ENCODE measurements at places on chromosomes 2 and 18.

DNA sequence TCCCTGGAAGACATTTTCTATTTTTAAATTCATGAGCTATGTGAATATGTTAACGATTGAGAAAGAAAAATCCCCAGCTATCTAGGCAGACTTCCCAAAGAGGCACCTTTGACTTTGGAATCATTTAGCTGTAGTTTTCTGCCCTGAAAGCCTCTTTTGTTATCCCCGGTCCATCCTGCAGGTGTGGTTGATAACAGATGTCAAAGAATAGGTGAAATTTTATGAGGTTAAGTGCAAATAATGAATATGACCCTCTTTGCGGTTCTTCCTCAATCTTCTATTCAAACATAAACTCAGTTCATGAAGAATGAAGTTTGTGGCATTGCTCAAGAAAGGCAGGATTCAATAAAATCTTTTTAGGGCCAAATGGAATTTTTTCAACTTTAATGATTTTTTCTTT, 51.6 kb upstream of the ATP8B1 start:
- no peak overlapping the region for H3K27ac ChIP-seq
- H3K4me1 ChIP-seq, result no peaks in the 10 kb centered on the region
- no peaks in the 10 kb centered on the region for H3K27me3 ChIP-seq
- H3K4me3 ChIP-seq, result no peak overlapping the region
- DNase-seq, result no peak
- H3K36me3 ChIP-seq, result no peaks in the 10 kb centered on the region

- H3K4me3 ChIP-seq, result no peak overlapping the region
- H3K4me1 ChIP-seq, result peaks cover 40% of the 10 kb centered on the region
- H3K27ac ChIP-seq, result no peak overlapping the region
- no peaks in the 10 kb centered on the region for H3K36me3 ChIP-seq
These were observed 133.6 kb upstream of the APCDD1 start for GRCh38 chr18:10320791-10321190.

DNA sequence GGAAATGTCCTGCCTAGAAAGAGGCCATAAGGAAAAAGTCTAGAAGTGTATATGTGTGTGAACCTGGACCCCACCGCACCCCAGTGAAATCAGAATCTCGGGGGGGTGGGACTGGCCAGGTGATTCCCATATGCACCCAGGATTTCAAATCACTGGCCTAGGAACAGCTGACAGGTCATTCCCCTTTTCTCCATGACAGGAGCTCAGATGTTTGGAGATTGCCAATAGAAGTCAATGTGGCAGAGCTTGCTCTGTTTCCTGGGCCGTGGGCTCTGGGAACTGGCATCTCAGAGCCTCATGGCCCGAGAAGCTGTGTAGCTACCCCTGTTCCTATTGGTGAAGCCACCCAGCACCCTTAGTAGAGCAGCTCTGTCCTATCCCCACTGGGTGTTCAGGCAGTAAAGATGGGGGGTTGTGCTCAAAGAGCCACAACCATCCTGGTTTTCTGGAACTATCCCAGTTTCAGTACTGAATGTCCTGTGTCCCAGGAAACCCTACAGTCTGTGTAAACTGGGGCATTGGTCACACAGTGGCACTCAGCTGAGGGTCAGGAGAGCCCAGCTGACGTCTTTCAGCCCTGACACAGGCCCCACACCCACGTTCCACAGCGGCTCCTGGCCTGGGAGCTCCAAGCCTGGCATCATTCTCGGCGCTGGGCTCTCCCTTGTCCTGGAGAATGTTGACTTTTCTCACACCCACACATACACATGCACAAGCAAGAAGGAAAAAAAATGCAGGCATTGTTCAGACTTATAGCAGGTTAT, 18.9 kb downstream of the GNLY start:
- no peak overlapping the region for H3K27ac ChIP-seq
- DNase-seq, result no peak
- no peaks in the 10 kb centered on the region for H3K36me3 ChIP-seq
- no peaks in the 10 kb centered on the region for H3K27me3 ChIP-seq
- H3K4me1 ChIP-seq, result peaks cover 62% of the 10 kb centered on the region

- H3K27ac ChIP-seq, result no peak overlapping the region
- no peaks in the 10 kb centered on the region for H3K4me1 ChIP-seq
- no peak for DNase-seq
- H3K36me3 ChIP-seq, result no peaks in the 10 kb centered on the region
These were observed 694.1 kb downstream of the ARHGAP15 start for GRCh38 chr2:143823296-143823695.

- no peak overlapping the region for H3K4me3 ChIP-seq
- H3K27me3 ChIP-seq, result peaks cover 32% of the 10 kb centered on the region
- no peak overlapping the region for H3K27ac ChIP-seq
- DNase-seq, result no peak
- no peaks in the 10 kb centered on the region for H3K36me3 ChIP-seq
These were observed 4.4 kb downstream of the ANKRD29 start for GRCh38 chr18:23658285-23658684.

DNA sequence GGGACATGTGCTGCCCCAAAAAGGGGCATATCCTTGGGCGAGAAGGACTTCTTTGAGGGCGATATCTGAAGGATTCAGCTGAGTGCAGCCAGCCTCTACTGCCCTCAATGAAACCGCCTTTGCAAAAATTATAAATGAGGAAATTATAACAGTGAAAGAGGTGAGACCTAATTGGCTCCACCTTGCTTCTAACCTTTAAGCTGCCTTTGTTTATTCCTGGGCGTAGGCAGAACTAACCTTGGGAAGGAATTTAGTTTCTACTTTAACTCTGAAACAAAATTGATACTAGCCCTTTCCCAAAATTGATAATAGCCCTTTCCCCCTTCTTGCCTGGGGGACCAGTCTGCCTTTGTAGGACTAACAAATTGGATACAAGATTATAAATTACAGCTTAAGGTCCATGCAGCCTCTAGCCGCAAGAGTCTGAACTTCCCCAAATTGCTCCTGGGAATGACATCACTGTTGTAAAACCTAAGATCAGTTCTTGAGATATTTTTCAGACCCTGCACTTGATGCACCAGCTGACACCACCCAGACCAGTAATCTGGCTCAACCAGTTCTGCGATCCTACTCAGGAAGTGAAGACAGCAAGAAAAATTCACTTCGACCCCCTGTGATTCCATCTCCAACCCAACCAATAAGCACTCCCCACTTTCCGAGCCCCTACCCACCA, 36.0 kb upstream of the ASAP2 start:
- peak; percentile 66 for DNase-seq
- H3K27me3 ChIP-seq, result no peaks in the 10 kb centered on the region
- no peak overlapping the region for H3K4me3 ChIP-seq
- H3K4me1 ChIP-seq, result peaks cover 24% of the 10 kb centered on the region
- no peaks in the 10 kb centered on the region for H3K36me3 ChIP-seq

DNA sequence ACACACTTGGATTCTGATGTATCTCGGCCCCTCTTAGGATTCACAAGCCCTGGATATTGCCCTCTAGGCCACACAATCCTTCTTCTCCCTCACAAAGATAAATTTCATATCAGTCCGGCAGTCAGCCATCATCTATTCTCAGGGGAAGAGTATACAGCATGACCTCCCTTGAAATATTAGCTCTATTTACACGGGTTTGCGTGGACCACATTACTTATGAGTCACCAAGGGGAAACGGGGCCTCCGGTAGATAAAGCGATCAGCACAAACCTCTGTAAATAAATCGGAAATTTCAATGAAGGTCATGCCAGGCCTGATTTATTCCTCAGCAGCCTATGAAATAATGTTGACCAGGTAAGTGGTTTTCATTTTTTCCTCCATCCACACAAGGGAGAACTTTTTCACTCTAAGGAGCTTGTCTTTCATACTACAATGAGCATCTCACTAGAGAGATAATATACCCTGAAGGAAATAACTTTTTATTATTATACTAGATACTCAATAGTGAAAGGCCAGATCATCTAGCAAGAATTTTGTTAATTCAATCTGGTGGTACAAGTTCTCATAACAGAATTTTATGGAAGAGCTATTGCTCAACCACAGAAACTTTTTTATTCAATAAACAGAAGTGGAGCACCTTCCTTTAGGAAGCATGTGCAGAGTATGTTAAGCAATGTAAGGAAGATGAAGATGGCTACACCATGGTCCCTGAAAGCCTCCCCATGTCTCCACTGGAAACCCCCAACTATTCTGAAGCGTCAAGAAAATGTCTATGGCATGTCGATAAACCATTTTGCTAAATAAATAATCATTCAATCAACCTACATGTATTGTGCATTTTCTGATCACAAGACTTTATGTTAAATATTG, 125.2 kb upstream of the PIK3C3 start:
- DNase-seq, result no peak
- H3K4me3 ChIP-seq, result no peak overlapping the region
- H3K27me3 ChIP-seq, result no peaks in the 10 kb centered on the region
- no peaks in the 10 kb centered on the region for H3K4me1 ChIP-seq
- H3K36me3 ChIP-seq, result no peaks in the 10 kb centered on the region

- DNase-seq, result peak; percentile 3
- no peaks in the 10 kb centered on the region for H3K36me3 ChIP-seq
- no peaks in the 10 kb centered on the region for H3K4me1 ChIP-seq
These were observed 484.2 kb upstream of the NRP2 start for GRCh38 chr2:205198140-205198525.

- H3K4me1 ChIP-seq, result no peaks in the 10 kb centered on the region
- peak; percentile 5 for DNase-seq
- H3K27me3 ChIP-seq, result no peaks in the 10 kb centered on the region
- H3K27ac ChIP-seq, result peak overlapping the region; percentile 14
- no peak overlapping the region for H3K4me3 ChIP-seq
These were observed 775.4 kb downstream of the TSN start for GRCh38 chr2:122530814-122531213.

GRCh38 chr18:45702708-45703265, 21.2 kb upstream of the SLC14A1 start:
- no peak for DNase-seq
- H3K27ac ChIP-seq, result no peak overlapping the region
- H3K4me1 ChIP-seq, result no peaks in the 10 kb centered on the region
- no peaks in the 10 kb centered on the region for H3K27me3 ChIP-seq

DNA sequence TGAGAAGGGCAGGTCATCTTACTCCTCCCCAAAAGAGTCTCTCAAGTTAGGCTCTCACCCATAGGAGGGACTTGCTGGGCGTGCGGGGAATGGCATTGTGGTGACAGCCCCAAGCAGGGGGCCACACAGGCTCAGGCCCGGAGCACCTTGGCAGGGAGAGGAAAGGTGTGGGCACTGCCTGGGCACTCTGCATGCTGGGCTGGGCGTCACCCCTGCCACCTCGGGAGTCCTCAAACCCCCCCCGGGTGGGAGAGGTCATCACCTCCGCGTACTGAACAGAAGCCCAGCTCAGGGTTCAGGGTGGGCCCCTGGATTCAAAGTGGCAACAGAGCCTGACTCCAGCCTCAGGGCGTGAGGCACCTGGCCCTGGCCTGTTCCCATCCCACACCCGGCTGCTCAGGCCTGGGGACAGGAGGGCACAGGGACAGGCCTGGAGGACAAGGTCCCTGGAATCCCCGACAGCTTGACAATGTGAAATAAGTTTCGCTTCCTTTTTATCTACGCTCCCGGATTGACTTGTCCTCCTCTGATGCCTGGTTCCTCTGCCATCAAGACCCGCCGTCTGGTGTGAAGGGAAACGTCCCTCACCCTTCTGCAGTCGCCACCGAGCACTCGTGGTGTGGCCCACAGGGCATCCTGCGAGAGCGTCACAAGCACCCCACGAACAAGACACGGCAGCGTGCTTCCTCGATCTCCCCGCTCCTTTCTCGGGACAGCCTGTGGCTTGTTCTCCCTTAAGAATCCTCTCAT, 97.8 kb downstream of the HDAC4 start:
- no peaks in the 10 kb centered on the region for H3K27me3 ChIP-seq
- peaks cover 4% of the 10 kb centered on the region for H3K4me1 ChIP-seq
- H3K36me3 ChIP-seq, result no peaks in the 10 kb centered on the region

DNA sequence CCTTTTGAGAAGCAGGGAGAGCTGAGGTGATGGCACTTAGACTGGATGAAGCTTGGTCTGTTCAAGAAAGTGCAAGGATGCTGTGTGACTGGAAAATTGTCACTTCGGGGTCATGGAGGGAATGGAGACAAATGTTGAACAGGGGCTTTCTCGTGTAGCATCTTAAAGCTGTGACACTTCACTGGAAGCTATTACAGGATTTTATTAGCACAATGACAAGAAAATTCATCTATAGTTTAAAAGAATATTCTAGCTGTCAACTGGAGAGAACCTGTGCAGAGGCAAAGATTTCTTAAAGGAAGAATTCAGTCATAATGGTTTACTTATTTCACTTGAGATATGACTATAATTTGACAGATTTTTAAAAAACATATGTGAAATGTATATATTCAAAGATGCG, 963.9 kb upstream of the ZEB2 start:
- H3K27me3 ChIP-seq, result no peaks in the 10 kb centered on the region
- no peaks in the 10 kb centered on the region for H3K4me1 ChIP-seq
- H3K27ac ChIP-seq, result no peak overlapping the region
- H3K36me3 ChIP-seq, result no peaks in the 10 kb centered on the region
- DNase-seq, result no peak

- DNase-seq, result peak; percentile 61
- H3K27ac ChIP-seq, result no peak overlapping the region
- peaks cover 28% of the 10 kb centered on the region for H3K4me1 ChIP-seq
- H3K4me3 ChIP-seq, result no peak overlapping the region
- no peaks in the 10 kb centered on the region for H3K27me3 ChIP-seq
These were observed 2.1 kb downstream of the DNAH7 start for GRCh38 chr2:196066291-196067087.

DNA sequence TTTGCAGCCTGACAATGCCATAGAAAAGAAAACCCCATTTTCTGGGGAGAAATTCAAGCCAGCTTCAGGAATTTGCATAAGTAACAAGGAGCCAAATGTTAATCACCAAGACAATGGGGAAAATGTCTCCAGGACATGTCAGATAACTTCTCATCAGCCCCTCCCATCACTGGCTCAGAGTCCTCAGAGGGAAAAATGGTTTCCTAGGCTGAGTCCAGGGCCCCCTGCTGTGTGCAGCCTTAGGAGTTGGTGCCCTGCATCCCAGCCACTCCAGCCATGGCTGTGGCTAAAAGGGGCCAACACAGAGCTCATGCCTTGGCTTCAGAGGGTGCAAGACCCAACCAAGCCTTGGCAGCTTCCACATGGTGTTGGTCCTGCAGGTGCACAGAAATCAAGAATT, 63.7 kb upstream of the FANCL start:
- no peaks in the 10 kb centered on the region for H3K4me1 ChIP-seq
- DNase-seq, result no peak
- no peak overlapping the region for H3K4me3 ChIP-seq
- H3K36me3 ChIP-seq, result no peaks in the 10 kb centered on the region

DNA sequence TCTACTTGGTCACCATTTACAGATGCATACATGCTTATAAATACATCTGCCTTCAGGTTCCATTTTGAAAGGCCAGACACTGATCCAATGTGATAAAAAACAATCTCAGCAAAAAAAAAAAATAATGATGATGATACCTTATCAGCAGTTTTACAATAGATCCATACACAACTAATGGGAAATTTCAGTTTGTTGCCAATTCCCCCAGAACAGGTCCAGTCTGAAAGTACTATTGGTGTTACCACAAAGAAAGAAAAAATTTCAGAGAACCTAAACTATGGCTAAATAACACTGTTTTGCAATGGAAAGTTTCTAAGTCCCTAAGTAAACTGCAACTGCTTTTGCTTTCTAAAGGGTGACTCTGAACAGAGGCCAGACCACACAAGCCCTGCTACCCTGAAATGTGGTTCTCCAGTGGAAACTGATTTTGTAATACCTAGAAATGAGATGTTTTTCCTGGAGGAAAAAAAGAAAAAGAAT, 54.1 kb downstream of the LPIN2 start:
- no peak overlapping the region for H3K4me3 ChIP-seq
- H3K27me3 ChIP-seq, result no peaks in the 10 kb centered on the region
- peak; percentile 60 for DNase-seq
- peaks cover 18% of the 10 kb centered on the region for H3K36me3 ChIP-seq
